Fibroblast of skin of back (primary cell): ENCODE measurements at places on chromosomes 3 and 15.

DNA sequence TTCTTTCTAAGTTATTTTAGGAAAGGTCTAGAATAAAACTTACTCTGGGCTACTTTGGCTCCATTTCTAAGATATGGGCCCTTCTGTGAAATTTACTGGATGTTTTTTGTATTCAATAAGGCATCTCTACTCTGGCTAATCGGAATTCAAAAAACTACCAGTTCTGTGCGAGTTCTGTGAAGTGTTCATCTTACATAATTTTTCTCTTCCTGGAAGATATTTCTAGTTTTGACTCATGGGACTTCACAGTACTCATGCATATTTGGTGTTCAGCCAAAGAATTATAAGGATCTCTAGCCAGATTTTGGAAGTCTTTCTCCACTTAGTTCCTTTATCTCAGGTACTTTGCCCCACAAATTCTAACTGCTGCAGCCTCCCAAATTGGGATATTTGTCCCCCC is 46.4 kb upstream of the MBNL1 start:
- DNase-seq, result peak; percentile 84

DNA sequence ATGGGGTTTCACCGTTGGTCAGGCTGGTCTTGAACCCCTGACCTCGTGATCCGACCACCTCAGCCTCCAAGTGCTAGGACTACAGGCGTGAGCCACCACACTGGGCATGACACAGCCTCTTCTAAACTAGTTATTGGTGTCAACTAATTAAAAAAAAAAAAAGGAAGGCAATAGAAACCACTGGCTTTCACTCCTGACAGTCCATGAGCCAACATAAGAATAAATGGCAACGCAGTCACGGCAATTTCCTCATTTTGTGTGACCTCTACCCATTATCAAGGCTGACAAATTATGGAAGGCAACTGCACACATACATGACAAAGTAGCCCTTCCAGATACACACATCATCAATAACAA is 5.9 kb downstream of the ARHGEF3 start:
- DNase-seq, result no peak

DNA sequence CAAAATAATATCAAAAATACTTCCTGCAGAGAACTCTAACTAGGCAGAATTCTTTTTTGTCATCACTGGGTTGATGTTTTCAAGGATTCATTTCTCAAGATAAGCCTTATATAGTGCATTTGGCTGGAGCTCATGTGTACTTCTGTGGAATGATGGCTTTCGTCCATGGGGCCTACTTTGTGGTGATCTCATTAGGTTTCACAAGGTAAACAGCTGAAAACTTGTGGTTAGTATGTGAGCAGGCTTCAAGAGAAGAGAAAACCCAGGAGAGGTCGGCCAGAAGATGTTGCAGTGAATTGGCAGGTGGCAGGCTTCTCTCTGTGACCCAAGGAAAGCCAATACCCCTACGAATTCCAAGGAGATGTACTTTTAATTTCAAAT is 121.4 kb upstream of the PHLDB2 start:
- peak; percentile 95 for DNase-seq

DNA sequence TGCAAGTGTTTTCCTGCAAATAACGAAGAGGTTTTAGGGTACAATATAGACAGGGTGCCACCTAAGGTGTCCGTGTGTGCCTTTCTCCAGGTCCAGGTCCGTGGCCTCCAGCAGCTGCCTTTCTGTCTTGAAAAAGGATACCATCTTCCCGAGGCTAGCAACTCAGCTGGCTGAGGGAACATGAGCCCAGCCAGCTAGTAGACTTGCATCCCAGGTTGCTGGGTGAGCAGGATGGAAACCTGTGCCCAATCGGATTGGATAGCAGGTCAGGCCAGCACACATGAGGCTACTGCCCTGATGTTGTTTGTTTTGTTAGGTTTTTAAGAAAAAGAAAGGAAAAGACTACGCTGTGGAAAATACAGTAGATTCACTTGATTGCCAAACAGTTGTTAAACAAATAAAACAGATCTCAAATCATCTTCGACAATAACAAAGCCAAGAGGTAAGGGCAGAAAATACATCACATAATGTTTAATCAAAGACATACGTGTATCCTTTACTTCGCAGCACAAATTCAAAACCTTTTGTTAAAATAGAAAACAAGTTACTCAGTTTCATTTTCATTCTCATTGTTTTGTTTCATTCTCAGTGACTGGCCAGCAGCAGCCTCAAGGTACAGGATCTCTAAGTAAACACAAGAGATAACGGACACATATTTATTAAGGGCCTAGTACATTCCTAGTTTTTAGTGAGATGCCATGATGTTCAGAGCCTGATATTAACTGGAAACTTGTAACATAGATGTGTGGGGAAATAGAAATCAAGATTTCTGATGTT is 661.2 kb upstream of the NR2F2 start:
- DNase-seq, result no peak

DNA sequence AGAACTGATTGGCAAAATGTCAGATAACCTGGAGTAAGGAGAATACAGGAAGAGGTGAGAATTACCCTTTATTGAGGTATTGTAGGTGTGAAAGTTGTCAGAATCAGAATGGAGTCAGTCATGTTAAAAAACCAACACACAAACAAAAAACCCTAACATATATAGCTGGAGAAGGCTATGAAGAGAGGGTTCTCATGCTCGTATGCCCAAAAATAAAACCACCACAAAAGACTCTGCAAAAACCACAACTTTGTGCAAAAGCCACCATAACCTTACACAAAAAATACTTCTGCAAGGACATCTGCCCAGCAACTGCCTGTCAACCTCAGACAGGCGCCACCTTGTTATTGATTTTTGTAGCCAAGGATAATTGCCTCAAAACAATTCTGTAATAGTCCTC is 136.0 kb downstream of the CD47 start:
- DNase-seq, result no peak

- peak; percentile 22 for DNase-seq
Observed at GRCh38 chr3:52742418-52743041, 28.2 kb downstream of the NEK4 start.

DNA sequence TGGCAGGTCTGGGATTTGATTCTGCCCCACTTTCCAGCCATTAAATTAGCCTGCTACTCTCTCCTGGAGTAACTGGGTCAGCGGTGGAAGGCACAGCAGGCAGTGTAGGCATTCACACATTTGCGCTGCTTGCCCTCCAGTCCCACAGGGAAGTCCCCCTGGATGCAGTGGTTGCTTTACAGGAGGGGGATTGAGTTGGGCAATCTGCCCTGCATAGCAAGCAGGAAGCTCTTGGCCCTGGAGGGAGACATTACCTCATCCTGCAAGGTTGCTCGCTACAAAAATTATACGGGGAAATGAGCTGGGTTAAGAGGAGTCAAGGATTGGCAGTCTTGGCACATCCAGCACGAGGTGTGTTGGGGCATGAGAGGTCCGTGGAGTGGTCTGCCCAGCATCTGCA is 14.8 kb downstream of the MCM2 start:
- DNase-seq, result no peak

- no peak for DNase-seq
Observed at GRCh38 chr3:56268616-56269383, 199.5 kb downstream of the ERC2 start.

- no peak for DNase-seq
Observed at GRCh38 chr3:190830031-190830430, 32.5 kb downstream of the GMNC start.

GRCh38 chr3:189636048-189636447 is 4.9 kb downstream of the TP63 start:
- DNase-seq, result no peak

- no peak for DNase-seq
Observed at GRCh38 chr15:89379818-89380217, 45.2 kb upstream of the POLG start.

GRCh38 chr15:37037850-37038715 is 62.3 kb downstream of the MEIS2 start:
- DNase-seq, result no peak

DNA sequence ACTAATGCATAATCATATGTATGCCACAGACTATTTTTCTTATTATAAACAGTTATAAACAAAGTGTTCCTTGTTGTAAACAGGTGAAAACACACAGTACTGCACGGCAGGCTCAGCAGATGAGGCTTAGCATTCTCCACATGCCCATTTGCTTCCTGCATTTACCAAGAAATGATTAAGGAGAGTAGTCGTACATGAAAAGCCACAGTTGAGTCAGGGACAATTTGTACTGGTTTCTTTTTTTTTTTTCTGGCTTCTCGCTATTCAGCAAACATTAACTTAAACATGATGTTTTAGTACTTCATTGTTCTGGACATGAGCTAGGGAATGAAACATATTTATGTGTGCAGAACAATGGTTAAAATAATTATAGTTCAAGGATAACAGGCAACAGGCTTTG is 63.4 kb downstream of the GHSR start:
- no peak for DNase-seq

DNA sequence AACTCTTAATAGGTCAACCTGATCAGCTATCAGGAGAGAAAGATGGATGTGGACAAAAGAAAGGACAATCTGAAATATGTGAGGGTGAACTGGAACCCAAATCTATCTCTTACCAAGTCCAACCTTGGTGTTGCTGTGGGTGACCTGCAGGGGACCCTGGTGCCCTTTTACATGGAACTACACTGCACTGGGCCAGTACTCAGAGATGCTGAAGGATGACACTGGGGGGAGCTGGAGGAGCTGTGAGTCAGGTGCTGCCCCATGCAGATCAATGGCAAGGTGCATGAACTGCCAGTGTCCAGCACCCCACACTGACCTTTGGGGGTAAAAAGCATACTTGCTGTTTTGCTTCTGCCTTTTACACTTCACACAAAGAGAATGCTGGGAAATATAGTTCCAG is 55.6 kb upstream of the TBC1D5 start:
- DNase-seq, result no peak

- no peak for DNase-seq
Observed at GRCh38 chr15:85542895-85543331, 162.5 kb downstream of the AKAP13 start.

GRCh38 chr3:130835483-130835882 is 58.4 kb upstream of the ATP2C1 start:
- DNase-seq, result no peak

GRCh38 chr3:132847849-132848625 is 125.8 kb upstream of the NPHP3 start:
- no peak for DNase-seq

- no peak for DNase-seq
Observed at GRCh38 chr3:25566358-25566920, 98.3 kb downstream of the TOP2B start.

DNA sequence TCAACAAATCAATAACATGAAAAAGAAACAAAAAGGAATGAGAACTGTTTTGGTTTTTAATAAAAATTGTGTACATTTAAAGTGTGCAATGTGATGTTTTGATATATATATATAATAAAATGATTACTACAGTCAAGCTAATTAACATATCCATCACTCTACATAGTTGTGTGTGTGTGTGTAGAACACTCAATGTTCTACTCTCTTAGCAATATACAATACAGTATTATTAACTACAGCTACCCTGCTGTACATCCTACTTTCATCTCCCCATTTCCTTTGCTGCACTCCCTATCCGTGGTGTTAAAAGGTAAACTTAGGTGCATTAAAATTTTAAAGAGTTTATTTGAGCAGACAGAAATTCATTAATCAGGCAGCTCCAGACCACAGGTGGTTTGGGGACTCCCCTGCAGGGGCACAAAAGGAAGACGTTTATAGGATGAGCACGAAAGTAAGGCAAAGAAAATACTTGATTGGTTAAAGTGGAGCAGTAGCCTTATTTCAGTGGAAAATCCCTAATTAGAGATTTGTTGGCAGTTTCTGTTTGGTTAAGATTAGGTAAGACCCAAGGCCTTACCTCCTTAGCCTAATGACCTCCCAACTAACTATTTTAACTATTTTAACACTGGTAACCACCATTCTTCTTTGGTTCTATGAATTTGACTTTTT is 61.8 kb upstream of the SNRK start:
- no peak for DNase-seq

DNA sequence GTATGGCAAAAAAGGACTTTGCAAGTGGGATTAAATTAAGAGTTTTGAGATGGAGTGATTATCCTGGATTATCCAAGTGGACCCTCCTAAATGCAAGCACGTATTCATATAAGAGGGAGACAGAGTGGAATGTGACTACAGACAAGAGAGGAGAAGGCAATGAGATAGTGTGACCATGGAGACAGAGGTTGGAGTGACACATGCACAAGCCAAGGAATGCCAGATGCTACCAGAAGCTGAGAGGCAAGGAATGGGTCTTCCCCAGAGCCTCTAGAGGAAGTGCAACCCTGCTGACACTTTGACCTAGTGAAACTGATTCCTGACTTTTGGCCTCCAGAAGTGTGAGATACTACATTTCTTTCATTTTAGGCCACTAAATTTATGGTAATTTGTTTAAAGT is 117.2 kb downstream of the UACA start:
- peak; percentile 16 for DNase-seq

GRCh38 chr3:160998581-160998980 is 106.6 kb downstream of the B3GALNT1 start:
- no peak for DNase-seq

GRCh38 chr3:190618330-190619030 is 104.6 kb downstream of the IL1RAP start:
- DNase-seq, result peak; percentile 6

DNA sequence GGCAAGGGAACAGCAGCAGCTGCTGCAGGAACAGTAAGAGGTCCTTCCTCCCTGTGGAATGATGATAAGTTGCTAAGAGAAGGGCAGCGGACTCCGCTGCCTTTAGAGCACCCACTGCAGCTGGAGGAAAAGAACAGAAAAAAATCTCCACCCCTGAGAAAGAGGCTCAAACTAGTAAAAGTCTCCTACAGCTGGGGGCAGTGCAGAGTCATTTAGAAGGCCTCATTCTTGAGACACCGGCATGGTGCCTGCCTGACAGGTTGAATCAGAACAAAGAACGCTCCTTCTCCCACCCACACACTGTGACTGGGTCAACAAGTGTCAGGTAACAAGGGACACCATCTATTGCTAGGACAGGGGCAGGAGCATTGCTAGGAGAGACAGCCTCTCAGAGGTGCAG is 188.4 kb downstream of the ABHD5 start:
- DNase-seq, result no peak

GRCh38 chr15:90337256-90337655 is 14.8 kb upstream of the ZNF774 start:
- no peak for DNase-seq
